ENCODE measurements at places on chromosomes 3 and 15.

DNA sequence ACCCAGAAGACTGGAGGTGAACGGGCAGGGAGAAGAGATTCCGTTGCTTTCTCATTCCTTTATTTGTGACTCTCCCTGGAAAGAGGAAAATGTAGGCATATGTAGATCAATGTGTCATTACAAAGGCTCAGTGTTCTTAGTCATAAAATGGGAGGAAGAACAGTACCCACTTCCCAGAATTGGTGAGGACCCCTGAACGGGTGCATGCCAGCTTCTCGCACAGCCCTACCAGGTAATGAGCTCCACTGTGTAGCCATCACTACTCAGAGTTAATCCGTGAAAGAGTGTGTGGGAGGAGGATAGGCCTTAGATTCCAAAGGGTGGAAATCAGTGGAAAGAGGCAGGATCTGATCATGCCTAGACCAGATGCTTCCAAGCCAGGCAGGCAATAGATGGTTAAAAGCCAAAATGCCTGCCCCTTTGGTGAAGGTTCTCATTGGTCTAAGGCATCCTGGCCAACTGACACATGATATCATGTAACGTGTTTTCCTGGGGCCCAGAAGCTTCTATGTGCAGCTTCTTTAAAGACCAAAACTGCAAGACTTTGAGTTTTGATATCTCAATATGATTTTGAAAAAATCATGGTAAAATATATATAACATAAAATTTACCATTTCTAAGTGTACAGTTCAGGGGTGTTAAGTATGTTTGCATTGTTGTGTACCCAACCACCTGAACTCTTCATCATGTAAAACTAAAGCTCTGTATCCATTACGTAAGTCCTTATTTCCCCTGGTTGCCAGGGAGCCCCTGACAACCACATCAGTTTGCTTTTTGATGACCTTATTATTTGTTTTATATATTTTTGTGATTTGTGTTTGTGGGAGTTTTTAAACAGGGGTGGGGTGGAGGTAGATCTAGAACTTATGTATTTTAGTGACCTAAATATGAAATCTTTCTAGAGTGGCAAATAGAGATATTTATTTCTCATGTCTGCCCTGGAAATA is 402.2 kb upstream of the CFAP20DC start:
- DNase-seq = no peak

DNA sequence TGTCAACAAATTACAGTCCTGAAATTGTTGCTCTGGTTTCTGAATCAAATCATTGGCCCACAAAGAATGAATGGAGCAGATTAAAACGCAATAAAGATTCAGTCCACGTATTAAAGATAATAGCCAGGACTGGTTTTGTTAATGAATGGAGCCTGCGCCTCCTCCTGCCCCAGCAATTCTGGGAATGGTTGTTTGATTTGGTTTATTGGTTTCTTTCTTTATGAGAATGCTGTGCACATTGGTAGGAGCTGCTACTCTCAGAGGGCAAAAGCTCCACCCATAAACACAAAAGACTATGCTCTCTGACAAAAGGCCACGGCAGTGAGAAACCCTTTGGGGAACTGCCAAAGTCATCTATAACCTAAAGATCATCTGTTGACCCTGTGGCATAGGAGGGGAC is 261.1 kb downstream of the ABHD5 start:
- DNase-seq = no peak

- no peak for DNase-seq
Observed at GRCh38 chr3:18086078-18086477, 339.1 kb downstream of the SATB1 start.

- no peak for DNase-seq
Observed at GRCh38 chr15:58453931-58454793, 22.4 kb downstream of the LIPC start.

DNA sequence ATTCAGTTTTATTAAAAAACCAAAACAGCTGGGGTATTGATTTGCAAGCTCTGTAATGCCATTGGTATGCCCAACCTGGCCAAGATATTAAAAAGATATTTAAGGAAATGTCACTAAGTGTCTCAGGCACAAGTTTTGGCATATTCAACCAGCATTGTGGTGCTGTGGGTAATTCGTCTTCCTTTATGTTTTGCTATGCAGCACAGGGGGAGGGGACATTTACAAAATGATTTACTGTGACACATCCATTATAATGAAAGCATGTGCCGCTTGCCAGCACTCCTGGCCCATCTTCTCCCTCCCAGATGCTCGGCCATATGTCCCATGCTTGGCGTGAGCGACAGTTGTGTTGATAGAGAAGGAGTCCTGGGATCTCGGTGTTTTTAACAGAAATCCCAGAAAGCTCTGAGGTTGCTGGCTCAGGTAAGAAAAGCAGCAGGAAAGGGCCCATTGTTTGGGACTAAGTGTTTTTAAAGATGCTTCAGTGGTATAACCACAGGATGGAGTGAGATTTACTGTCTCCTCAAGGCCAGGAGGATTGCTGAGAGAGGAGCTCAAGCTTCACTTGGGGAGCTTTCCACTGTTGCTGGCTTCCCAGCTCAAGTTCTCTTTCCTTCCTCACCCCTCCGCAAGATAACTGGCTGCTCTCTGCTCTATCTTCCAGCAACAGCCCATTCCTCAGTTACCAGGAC is 158.2 kb upstream of the TSC22D2 start:
- DNase-seq = no peak

- DNase-seq = no peak
Observed at GRCh38 chr3:187661267-187661666, 8.9 kb downstream of the SST start.

DNA sequence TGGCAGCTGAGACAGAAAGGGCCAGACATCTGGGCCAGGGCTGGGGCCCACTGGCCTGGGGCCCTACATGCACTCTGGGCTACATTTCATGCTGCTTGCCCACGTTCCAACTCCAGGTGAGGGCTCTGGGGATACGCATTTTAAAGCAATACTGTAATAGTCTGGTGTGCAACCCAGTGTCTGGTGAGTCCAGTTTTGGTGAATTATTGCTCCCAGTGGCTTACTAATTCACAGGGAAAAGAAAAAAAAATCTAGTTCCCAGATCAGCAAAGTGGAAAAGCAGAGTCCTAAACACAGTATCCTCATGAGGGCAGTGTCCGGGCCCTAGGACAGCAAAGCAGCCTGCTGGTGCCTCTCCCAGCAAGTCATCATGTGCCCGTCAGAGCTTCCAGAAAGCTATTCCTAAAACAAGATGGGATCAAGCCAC is 82.4 kb downstream of the CCNL1 start:
- DNase-seq = no peak

DNA sequence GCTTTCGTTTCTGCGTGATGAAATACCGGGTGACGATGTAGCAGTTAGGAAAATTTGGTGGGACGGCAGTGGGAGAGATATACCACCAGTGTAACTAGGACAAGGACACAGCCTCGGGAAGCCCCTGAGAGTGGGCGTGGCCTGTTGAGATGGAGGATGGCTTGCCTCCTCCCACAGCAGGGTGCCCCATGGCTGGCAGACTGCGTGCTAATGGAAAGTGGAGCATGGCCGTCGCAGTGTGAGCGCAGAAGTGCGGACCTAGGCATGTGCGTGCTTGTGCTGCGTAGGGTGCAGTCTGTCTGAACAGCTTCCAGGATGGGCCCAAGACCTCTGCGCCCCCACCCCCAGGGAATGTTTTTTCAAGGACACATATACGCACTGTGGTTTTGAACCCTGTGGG is 56.8 kb downstream of the CHDH start:
- DNase-seq = no peak

DNA sequence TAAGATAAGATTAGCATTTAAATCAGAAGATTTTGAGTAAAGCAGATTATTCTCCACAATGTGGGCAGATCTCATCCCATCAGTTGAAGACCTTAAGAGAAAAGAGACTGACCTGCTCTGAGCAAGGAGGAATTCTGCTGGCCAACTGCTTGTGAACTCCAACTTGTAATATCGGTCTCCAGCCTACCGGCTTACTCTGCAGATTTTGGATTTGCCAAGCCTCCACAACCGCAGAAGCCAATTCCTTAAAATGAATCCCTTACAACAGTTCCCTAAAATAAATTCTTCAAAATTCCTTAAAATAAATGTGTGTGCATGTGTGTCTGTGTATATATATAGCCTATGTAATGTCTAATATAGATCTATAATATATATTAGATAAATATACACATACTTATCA is 107.4 kb upstream of the KLF13 start:
- no peak for DNase-seq

- no peak for DNase-seq
Observed at GRCh38 chr15:52318729-52319500, 23.3 kb upstream of the MYO5C start.

- no peak for DNase-seq
Observed at GRCh38 chr3:14336749-14337598, 65.4 kb upstream of the SLC6A6 start.

GRCh38 chr3:31465999-31466398 is 66.7 kb upstream of the STT3B start:
- no peak for DNase-seq

DNA sequence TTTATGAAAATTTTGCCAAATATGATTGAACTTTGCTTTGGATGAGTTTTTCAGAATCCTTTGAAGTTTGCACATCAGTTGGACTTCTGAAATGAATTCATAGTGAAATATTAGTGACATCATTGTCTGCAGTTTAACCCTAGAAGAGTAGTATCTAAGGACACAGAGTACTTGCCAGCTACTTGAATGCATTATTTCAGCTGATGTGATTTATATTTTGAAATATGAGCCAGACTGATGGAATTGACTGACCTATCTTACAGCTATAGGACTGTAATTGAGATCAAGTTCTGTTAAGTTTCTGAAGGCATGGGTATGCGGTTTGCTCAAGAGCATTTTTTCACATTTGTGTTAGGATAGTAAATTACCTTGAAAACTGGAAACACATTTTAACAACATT is 51.2 kb downstream of the LYSMD4 start:
- no peak for DNase-seq

GRCh38 chr15:42800731-42801474 is 64.0 kb upstream of the CDAN1 start:
- no peak for DNase-seq

- DNase-seq = no peak
Observed at GRCh38 chr3:165254812-165255211, 58.6 kb upstream of the SLITRK3 start.

DNA sequence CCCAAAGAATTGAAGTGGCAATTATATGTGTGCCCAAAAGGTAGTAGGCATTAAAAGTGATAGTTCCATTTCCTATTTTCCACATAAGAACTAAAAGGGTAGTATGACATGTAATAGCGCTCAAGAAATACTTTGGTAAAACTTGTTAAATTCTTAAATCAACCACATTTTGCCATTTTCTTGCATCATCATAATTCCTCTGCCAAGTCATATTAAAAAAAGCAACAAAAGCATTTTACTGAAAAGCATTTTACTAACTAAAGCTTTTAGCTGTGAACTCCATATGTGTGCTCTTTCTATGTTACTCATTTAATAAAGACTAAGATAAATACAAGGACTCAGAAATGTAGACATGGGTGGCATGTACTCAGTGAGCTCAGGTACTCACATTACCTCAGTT is 70.1 kb downstream of the GPR160 start:
- DNase-seq = no peak

- no peak for DNase-seq
Observed at GRCh38 chr3:114569186-114569585, 275.4 kb downstream of the TIGIT start.

GRCh38 chr3:97928986-97929385 is 43.2 kb downstream of the RIOX2 start:
- DNase-seq = no peak

- no peak for DNase-seq
Observed at GRCh38 chr3:180324791-180325190, 277.2 kb upstream of the TTC14 start.

DNA sequence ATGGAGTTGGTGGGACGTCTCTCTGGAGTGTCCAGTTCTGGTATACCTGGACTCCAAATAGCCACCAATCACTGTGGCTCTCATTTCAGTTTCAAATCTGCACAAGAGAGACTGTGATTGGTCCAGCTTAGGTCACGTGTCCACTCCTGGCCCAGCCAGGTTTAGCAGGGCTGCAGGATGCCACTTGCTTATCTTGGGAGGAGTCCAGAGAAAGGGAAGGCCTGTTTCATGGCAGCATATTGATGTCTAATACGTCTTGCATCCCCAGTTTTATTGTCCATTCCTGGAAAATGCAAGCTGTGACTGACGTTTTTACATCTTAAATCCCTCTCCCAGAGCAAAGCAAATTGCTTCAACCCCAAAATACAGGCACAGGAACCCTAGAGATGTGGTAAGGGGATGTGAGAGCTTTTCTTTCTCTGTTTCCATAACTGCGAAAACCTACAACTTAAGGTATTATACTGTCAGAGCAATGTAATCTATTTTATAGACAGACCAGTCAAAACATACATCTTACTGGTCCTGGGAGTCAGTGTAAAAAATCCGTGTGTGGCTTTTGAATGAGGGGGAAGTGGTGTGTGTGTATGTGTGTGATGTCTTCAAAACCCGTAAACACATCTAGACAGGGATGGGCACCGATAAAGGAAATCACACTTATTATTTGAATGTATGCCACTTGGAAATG is 274.4 kb downstream of the TLE3 start:
- no peak for DNase-seq

DNA sequence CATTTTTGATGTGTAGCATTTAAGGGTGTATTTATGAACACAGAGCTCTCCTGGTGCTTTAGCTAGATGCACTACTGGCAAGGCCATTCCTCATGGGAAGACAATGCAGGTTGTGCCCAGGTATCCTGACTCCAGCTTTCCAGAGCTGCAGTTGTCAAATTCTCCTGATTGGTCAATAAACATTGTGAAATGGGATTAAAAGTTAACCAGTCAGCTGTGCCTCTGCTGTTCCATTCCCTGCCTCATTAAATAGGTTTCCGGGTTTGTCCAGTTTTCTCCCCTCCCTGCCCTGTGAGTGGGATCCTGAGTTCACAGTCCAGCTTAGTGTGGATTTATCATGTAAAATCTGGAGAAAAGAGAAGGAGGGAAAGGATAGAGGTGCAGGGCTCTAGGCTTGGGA is 207.3 kb downstream of the SQOR start:
- no peak for DNase-seq
